ENCODE measurements at places on chromosomes 2 and 18.

GRCh38 chr18:63306249-63306648 is 13.3 kb downstream of the BCL2 start:
- DNase-seq, result no peak

DNA sequence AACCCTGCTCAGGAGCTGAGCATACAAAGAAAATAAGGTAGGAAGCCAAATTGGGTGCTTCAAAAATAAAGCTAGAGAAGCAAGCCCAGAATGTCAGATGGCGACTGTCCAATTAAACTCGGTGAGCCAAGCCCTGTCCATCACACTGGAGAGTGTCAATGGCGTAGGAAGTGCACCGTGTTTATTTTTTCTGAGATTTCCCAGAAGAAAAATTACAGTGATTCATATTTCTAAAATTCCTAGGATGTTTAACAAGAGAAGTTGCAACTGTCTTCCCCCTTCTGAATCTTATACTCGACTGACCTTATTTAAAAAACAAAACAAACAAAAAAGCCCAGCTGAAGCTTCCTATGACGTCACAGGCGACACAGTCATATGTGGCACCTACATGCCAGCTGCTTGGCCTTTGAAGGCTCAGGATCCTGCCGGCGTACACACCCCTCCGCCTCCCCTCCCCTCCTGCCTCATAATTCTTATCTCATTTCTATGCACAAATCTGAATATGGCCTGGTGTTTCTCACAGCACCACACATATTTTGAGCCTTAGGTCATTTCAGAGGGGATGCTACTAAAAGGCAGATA is 60.8 kb downstream of the MBP start:
- peak; percentile 42 for DNase-seq

DNA sequence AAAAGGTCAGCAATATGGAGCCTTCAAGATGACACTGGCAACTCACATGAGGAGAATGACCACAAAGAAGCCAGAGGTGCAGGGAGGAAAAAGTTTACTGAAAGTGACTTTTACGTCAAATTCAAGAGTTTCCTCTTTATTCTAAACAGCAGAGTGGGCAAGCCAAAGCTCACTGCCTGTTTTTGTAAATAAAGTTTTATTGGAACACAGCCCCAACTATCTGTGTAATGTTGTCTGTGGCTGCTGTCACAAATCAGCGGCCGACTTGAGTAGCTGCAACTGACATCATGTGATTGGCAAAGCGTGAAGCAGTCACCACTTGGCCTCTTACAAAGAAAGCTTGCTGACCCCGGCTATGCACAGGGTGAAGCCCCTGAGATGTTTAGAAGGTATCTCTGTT is 9.2 kb upstream of the SULT1C2 start:
- DNase-seq, result no peak

DNA sequence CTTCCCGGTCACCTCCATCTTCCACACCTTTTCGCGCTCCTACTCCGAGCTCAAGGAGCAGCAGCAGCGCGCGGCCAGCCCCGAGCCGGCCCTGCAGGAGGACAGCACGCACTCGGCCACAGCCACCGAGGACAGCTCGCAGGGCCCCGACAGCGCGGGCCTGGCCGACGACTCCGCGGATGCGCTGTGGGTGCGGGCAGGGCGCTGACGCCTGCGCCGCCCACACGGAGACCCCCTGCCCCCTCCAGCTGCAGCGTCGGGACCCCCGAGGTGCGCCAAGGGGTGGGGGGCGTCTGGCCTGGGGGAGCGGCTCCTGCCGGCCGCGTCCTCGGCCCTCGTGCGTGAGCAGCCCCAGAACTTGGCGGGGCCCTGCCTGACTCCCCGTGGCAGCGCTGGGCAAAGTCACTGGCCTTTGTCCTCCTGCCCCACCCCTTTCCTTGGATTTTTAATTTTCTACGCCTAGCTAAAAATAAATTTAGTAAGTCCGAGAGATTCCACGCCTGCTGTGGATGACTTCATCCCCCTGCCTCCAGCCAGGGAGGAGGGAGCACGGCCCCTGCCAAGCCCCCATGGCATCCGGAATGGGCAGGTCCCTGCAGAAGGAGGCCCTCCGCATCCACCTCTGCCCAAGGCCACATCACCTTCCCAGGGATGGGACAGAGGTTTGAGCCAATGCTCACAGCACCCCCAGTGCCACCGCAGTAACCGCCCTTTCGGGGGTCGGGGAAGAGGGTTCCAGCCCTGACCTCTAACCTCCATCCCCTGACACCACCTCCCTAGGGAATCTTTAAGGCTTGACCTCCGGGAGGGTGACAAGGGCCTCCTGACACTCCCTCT is 51.6 kb downstream of the SLC66A2 start:
- no peak for DNase-seq

DNA sequence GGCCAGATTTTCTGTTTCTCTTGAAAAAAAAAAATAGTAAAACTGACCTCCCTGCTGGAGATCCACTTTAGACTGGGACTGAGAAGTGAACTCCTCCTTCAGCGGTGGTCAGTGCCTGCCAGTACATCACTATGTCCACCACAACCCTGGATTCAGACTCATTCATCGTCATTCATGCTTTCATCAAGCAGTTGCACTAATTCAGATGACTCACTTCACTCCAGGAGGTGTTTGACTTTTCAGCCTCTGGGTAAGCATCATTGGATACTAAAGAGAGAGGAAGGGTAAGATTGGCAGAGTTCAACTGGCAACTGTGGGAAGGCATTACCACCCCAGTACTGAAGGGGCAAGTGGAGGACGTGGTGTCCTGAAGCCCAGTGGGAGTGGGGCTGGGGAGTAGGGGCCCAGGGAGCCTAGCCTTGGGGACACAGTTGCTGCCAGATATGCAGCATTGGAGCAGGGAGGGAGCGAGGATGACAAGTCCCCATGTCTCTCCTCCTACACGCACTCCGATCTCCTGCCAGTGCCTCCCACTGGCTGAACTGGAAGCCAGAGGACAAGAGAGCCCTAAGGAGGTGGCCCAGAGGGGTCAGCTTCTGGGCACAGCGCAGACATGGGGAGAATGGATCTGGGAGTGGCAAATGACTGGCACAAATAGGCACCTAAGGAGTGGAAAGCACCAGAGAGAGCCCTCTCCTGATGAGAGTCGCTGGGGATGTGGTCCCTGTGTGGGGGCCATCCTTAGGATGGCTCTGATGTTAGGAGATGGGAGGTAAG is 111.1 kb downstream of the TGFA start:
- DNase-seq, result no peak

- no peak for DNase-seq
Observed at GRCh38 chr2:203535784-203536585, 884 bp upstream of the RAPH1 start.

GRCh38 chr2:150681120-150681804 is 193.8 kb upstream of the RND3 start:
- no peak for DNase-seq

Measured in stimulated activated CD4-positive, alpha-beta T cell treated with anti-CD3 and anti-CD28 coated beads, Interleukin-4, amount 100 ng/mL, for 1 hour (primary cell).